Vagina (tissue), 2 donors: ENCODE measurements at places on chromosomes 3 and 15.

GRCh38 chr15:96882121-96882772 is 551.7 kb downstream of the NR2F2 start:
- no peaks in the 10 kb centered on the region for H3K27me3 ChIP-seq
- H3K27ac ChIP-seq, result no peak overlapping the region
- no peak overlapping the region for H3K4me3 ChIP-seq
- H3K36me3 ChIP-seq, result no peaks in the 10 kb centered on the region

DNA sequence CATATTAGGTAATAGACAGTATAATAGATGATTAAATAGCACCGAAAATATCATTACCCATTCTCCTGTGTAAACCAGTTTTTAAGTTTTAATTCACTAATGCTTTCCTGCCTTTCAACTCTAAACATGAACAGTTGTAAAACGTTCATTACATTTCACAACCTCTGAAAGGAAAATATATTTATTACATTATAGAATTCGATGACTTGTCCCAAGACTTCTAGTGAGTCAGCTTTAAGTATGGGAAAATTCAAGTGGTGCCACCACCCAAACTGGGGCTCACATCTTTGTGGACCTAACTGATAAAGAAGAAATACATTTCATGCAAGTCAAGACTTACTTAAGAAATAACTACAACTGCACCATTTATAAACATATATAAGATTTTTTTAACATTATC is 2.0 kb downstream of the TRIM59 start:
- H3K27ac ChIP-seq, result no peak overlapping the region
- no peak for DNase-seq
- no peaks in the 10 kb centered on the region for H3K27me3 ChIP-seq
- H3K4me3 ChIP-seq, result no peak overlapping the region
- H3K4me1 ChIP-seq, result peaks cover 14% of the 10 kb centered on the region

DNA sequence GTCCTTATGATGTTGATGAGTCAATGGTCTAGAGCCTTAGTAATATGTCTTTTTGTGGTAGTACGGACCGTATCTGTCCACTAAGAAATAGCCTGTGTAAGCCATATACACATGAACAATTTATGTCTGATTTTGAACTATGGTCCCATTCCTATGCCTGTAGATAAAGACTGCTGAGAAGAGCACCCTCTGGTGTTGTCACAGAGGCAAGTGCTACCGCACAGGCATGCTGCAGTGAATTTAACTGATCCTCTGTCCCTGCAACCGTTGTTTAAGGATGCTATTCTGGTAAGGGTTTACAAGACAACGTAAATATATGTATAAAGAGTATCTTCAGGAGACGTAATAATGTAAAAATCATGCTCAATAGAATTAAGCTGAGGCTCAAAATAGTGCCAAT is 170.7 kb downstream of the UBE3A start:
- no peak overlapping the region for H3K4me3 ChIP-seq
- no peaks in the 10 kb centered on the region for H3K27me3 ChIP-seq
- DNase-seq, result no peak
- no peaks in the 10 kb centered on the region for H3K4me1 ChIP-seq

DNA sequence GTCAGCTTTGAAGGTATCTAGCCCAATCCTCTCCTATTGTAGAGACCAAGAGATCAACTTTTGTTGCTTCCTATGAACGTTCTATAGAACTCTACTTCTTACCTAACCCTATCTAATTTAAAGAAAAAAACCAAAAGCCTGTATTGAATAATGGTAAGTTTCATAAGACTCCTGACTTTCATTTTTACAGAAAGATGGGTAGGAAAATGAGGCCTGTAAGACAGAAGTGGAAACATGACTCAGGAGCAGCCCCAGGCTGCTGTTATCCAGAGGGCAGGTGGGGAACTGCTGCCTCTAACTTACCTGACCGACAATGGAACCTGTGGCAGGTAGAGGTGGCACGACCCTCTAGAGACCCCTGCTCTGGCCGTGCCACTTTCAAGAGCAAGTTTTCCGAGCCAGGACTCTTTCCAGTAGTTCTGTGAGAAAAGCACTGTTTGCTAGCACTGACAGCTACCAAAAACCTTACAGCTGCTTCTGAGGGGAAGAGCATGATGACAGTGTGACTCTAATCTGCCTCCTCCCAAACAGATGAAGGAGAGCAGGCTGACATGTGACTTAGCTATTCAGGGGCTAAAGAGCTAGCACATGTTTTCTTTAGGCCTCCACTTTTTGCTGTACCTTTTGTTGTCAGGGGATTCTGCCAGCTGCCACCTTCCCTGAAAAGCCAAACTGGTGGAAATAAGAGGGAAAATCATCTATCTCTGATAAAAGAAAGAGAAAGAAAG is 17.5 kb downstream of the POPDC2 start:
- DNase-seq, result no peak
- no peaks in the 10 kb centered on the region for H3K27me3 ChIP-seq
- no peak overlapping the region for H3K4me3 ChIP-seq
- peaks cover 23% of the 10 kb centered on the region for H3K4me1 ChIP-seq
- H3K36me3 ChIP-seq, result no peaks in the 10 kb centered on the region

GRCh38 chr3:86890741-86891396 is 100.1 kb downstream of the VGLL3 start:
- DNase-seq, result no peak
- H3K27me3 ChIP-seq, result no peaks in the 10 kb centered on the region
- H3K27ac ChIP-seq, result no peak overlapping the region

DNA sequence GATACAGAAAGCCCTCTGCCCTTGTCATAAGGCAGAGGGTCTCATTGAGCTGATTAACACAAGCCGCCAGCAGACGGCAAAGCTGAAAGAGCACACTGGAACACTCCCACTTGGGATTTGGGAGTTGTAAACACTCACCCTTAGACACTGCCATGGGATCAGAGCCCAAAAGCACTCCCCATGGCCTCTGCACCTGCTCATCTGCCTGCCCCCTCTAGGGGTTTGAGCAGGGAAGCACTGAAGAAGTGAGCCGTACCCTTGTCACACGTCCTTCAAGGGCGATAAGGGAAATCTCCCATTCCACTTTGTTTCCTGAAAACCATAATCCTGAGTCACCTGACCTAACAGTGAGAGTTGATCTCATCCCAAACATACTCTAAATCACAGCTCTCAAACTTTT is 14.7 kb downstream of the FSIP1 start:
- no peaks in the 10 kb centered on the region for H3K27me3 ChIP-seq
- H3K27ac ChIP-seq, result no peak overlapping the region
- H3K4me3 ChIP-seq, result no peak overlapping the region
- H3K36me3 ChIP-seq, result no peaks in the 10 kb centered on the region

DNA sequence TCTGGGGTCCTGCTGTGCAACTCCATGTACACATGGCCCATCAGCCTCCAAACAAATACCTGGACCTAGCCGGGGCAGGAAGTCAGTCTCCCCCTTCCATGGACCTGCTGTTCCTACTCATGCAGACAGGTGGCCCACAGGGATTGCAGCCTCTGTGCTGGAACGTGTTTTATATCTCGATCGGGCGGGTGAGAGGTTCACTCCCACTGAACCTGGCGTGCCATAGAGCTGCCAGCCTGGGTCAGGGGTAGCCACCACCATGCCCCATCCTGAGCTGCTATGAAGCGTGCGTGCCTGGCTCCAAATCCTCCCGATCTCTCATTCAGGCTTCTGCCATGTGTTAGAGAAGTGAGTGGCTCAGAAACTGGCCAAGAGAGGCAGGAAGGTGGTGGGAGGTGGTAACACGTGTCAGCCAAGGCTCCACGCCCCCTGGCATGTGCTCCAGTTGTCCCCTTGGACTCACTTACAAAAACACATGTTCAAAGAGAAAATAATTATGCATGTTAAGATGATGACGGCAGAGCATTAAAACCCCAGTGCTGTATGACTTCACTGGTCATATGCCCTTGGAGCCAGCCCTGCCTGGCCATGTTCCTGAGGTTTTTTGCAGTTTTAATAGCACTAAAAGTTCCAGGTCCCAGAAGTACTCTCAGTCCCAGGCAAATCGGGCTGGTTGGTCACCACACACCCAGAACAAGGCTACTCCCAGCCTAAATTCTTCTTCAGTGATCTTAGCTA is 30.6 kb downstream of the CTSH start:
- H3K27me3 ChIP-seq, result no peaks in the 10 kb centered on the region
- peaks cover 47% of the 10 kb centered on the region for H3K4me1 ChIP-seq
- DNase-seq, result no peak
- H3K27ac ChIP-seq, result peak overlapping the region; percentile 90

DNA sequence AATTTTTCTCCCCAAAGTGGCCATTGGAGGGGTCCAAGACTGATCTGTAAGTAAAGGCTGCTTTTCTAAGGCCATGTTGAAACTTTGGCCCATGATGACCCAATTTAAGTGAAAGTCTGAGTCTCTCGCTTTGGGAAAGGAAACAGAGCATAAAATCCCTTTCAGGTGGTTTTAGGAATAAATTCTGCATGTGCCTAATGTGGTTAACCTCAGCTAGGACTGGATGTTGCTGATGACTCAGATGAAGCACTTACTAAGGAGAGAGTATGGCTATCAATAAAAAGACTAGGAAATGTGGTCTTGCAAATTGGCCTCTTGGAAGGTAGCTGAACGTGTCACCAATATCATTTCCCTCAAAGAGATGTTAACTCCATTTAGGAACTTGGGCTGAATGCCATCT is 458.5 kb downstream of the AGBL1 start:
- H3K4me1 ChIP-seq, result no peaks in the 10 kb centered on the region
- DNase-seq, result no peak
- H3K27ac ChIP-seq, result no peak overlapping the region
- no peaks in the 10 kb centered on the region for H3K36me3 ChIP-seq
- H3K4me3 ChIP-seq, result no peak overlapping the region

DNA sequence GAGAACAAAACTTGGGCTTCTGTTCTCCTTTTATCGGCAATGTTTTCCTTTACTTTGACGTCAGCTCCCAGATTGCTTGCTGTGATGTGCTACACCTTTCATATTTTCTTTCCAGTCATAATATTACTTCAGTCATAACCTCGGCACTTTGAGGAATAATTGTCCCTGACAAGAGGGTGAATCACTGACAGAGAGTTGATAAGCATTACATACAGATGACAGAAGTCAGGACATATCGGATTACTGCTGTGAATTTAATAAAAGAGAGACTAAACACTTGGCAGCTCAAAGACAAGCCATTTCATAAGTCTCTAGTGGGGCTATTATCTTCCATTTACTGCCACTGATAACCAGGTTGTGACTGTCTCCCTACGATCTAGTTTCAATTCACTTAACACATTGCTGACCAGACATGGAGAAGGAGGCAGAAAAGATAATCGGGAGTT is 362.1 kb upstream of the ARRDC4 start:
- no peaks in the 10 kb centered on the region for H3K4me1 ChIP-seq
- no peaks in the 10 kb centered on the region for H3K36me3 ChIP-seq
- no peak overlapping the region for H3K4me3 ChIP-seq

- H3K4me1 ChIP-seq, result no peaks in the 10 kb centered on the region
- H3K4me3 ChIP-seq, result no peak overlapping the region
- H3K36me3 ChIP-seq, result no peaks in the 10 kb centered on the region
- H3K27me3 ChIP-seq, result no peaks in the 10 kb centered on the region
- DNase-seq, result no peak
These were observed 195.0 kb downstream of the ZNF621 start for GRCh38 chr3:40719660-40720287.

- H3K36me3 ChIP-seq, result no peaks in the 10 kb centered on the region
- DNase-seq, result no peak
- no peak overlapping the region for H3K4me3 ChIP-seq
- no peak overlapping the region for H3K27ac ChIP-seq
- H3K4me1 ChIP-seq, result no peaks in the 10 kb centered on the region
These were observed 8.6 kb upstream of the STX19 start for GRCh38 chr3:94036909-94037507.

- H3K27ac ChIP-seq, result no peak overlapping the region
- no peaks in the 10 kb centered on the region for H3K27me3 ChIP-seq
- no peak for DNase-seq
- H3K36me3 ChIP-seq, result no peaks in the 10 kb centered on the region
These were observed 128.7 kb upstream of the SLC2A2 start for GRCh38 chr3:171155122-171155700.

- peaks cover 7% of the 10 kb centered on the region for H3K4me1 ChIP-seq
- peak overlapping the region; percentile 24 for H3K27ac ChIP-seq
- DNase-seq, result no peak
These were observed 157.7 kb upstream of the TGFBR2 start for GRCh38 chr3:30448450-30449289.

DNA sequence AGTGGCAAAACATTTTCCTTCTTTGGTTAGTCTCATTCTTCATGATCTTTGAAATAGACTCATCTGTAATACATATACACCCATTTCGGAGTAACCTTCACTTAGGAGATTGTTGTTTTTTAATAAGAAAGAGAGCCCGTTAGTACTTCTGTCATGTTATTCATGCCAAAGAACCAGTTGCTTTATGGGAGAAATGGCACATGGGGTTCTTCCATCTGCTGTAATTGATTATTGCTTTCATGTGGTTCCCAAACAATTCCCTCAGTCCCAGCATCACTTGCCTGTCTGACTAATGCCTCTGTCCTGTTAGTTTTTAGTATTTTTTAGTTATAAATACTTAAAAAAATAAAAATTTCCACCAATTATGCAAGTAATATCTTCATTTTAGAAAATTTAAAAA is 33.8 kb upstream of the FAH start:
- H3K27ac ChIP-seq, result no peak overlapping the region
- no peak for DNase-seq
- no peaks in the 10 kb centered on the region for H3K4me1 ChIP-seq

GRCh38 chr15:78365917-78366316 is 25.8 kb downstream of the CRABP1 start:
- no peak overlapping the region for H3K27ac ChIP-seq
- H3K36me3 ChIP-seq, result no peaks in the 10 kb centered on the region
- H3K4me3 ChIP-seq, result no peak overlapping the region
- peaks cover 3% of the 10 kb centered on the region for H3K4me1 ChIP-seq

GRCh38 chr3:131470377-131470776 is 32.4 kb downstream of the MRPL3 start:
- no peak overlapping the region for H3K27ac ChIP-seq
- H3K36me3 ChIP-seq, result no peaks in the 10 kb centered on the region
- H3K4me1 ChIP-seq, result no peaks in the 10 kb centered on the region
- DNase-seq, result no peak
- H3K4me3 ChIP-seq, result no peak overlapping the region

- DNase-seq, result no peak
- no peaks in the 10 kb centered on the region for H3K27me3 ChIP-seq
- H3K27ac ChIP-seq, result no peak within 1 kb of the TSS
- H3K4me1 ChIP-seq, result peaks cover 13% of the 10 kb centered on the region
These were observed at the start of gene DNAH12 for GRCh38 chr3:57544181-57545125. TSS of gene DNAH12 (minus strand) at chr3:57544344. CDS start at chr3:57542870, 1,474 bp downstream.

GRCh38 chr15:83318861-83319415 is 34.5 kb upstream of the BNC1 start:
- no peaks in the 10 kb centered on the region for H3K27me3 ChIP-seq
- no peak overlapping the region for H3K4me3 ChIP-seq
- peaks cover 14% of the 10 kb centered on the region for H3K4me1 ChIP-seq
- DNase-seq, result no peak

GRCh38 chr3:168828536-168828935 is 732.8 kb upstream of the GOLIM4 start:
- no peaks in the 10 kb centered on the region for H3K4me1 ChIP-seq
- no peak overlapping the region for H3K27ac ChIP-seq
- no peak for DNase-seq
- H3K4me3 ChIP-seq, result no peak overlapping the region

- peaks cover 12% of the 10 kb centered on the region for H3K4me1 ChIP-seq
- H3K27ac ChIP-seq, result no peak overlapping the region
- H3K36me3 ChIP-seq, result no peaks in the 10 kb centered on the region
- DNase-seq, result no peak
- no peaks in the 10 kb centered on the region for H3K27me3 ChIP-seq
These were observed 4.0 kb upstream of the MGA start for GRCh38 chr15:41656188-41656587.
